Stimulated activated CD4-positive, alpha-beta T cell treated with anti-CD3 and anti-CD28 coated beads, Interleukin-15, amount 100 ng/mL, for 48 hours (primary cell): ENCODE measurements at places on chromosomes 7 and 10.

DNA sequence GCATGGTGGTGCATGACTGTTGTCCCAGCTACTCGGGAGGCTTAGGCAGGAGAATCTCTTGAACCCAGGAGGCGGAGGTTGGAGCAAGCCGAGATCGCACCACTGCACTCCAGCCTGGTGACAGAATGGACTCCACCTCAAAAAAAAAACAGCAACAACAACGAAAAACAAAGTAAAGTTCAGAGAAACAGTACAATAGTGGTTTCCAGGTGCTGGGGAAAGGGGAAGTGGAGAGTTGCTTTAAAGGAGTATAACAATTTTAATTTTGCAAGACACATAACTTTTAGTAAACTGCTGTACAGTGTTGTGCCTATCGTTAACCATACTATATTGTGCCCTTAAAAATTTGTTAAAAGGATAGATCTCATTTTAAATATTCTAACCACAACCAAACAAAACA is 662.7 kb upstream of the POT1 start:
- no peak for DNase-seq

DNA sequence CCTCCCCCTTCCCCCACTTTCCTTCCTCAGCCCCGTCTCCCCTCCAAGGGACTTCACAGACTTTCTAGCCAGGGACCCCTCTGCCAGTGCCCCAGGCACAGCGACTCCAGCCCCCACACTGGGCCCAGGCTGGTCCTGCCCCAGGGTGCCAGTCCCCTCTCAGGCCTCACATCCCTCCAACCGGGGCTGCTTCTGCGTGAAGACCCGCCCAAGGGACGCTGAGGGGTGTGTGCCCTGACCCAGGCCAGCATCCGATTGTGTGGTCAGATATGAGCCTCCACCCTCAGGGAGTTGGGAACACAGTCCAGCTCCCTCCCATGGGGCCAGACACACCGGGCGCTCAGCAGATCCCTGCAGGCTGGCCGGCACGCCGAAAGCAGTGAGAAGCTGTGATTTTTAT is 97.0 kb downstream of the MICALL2 start:
- DNase-seq, result no peak

- DNase-seq, result no peak
These were observed 21.0 kb upstream of the AGMO start for GRCh38 chr7:15582773-15583172.

GRCh38 chr10:71263376-71263775 is 51.0 kb downstream of the UNC5B start:
- no peak for DNase-seq

- DNase-seq, result no peak
These were observed 37.2 kb upstream of the ABCB5 start for GRCh38 chr7:20578257-20578771.

DNA sequence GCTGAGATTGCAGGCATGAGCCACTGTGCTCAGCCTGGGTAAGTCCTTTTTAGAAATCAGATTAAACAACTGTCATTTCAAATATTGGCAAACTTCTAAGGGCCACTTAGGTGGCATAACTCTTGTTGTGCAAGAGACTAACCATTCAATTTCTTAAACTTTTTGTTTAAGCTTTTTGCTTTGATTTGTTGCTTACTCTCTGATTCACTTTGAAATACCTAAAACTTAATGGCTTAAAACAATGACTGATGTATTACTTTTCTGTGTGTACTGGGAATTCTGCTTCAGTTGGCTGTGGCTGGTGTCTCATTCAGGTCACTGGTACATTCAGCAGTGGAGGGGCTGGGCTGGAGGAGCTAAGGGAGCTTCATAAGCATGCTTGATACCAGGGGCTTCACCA is 28.9 kb downstream of the ZNF25 start:
- DNase-seq, result no peak

DNA sequence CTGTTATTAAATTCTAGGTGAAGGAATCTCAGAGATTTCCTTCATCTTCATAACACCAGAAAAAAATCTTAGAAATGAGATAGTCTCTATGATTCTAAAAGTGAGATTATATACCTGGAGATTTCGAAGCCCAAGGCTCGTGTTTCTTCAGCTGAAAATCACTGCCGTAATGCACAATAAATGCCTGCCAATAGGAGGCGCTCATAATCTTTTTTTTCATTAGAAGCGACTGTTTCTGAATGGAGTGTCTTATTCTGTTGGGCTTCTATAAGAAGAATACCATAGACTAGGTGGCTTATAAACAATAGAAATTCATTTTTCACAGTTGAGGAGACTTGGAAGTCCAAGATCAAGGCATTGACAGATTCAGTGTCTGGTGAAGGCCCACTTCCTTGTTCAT is 294.7 kb downstream of the PRKG1 start:
- DNase-seq, result no peak

- no peak for DNase-seq
These were observed 1.0 kb upstream of the ZNF800 start for GRCh38 chr7:127393368-127394058.

GRCh38 chr7:20804345-20804744 is 17.7 kb upstream of the SP8 start:
- no peak for DNase-seq

DNA sequence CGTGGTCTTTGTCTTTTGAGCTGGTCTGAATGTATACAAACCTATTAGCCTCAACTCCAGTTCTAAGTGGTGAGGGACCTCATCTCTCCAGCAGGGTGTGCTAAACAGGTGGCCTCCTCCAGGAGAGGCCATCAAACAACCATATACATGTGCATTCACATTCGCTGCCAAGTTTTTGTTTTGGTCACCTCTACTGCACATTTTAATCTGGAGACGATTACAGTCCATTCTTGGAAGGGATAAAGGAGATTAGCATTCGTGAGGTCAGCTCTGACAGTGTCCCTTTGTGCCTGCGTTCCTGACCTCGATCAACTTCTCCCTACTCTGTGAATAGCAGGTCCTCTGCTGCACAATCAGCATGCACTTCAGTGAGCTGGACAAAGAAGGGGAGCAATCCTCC is 60.8 kb downstream of the RHOBTB1 start:
- no peak for DNase-seq

- no peak for DNase-seq
These were observed 1.1 kb downstream of the JAKMIP3 start for GRCh38 chr10:132066812-132067211.

GRCh38 chr10:50506861-50507573 is 116.7 kb downstream of the SGMS1 start:
- DNase-seq, result no peak

DNA sequence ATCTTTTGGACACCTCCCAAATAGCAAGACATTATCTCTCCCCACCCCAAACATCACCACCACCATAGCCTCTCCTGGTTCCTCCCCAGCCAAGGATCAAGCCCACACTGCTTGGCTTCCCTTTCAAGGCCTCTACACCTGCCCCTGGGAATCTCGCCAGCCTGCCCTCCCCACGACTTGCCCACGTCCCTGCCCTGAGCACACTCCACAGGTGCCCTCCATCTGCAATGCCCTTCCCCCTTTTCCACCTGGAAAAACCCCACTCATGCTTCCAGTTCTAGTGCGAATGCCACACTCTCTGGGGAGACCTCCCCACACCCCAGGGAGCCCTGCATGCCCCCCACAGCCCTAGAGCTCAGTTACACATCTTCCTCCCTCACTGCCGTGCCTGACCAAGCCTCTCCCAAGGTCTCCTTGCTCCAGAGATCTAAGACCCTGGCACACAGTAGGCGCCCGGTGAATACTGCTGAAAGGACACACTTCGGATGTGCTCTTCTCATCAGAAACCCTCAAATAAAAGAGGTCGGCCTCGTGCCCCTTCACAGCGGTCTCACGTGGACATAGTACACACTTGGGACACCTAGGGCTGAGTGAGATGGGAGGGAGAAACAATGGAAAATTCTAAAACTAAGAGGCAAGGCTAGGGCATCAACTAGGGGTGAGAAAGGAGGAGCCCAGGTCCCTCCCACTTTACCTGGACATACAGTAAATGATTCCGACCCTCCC is 91.4 kb downstream of the DLG5 start:
- no peak for DNase-seq

DNA sequence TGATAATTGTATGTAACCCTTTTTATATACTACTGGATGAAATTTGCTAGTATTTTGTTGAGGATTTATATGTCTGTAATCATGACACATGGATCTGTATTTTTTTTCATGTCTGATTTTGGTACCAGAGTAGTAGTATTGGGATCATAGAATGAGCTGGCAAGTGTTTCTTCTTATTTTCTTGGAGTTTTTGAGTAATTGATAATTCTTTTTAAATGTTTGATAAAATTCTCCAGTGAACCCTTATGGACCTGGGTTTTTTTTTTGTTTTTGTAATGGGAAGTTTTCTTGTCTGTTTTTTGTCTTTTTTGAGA is 28.4 kb downstream of the ZNF33A start:
- no peak for DNase-seq

DNA sequence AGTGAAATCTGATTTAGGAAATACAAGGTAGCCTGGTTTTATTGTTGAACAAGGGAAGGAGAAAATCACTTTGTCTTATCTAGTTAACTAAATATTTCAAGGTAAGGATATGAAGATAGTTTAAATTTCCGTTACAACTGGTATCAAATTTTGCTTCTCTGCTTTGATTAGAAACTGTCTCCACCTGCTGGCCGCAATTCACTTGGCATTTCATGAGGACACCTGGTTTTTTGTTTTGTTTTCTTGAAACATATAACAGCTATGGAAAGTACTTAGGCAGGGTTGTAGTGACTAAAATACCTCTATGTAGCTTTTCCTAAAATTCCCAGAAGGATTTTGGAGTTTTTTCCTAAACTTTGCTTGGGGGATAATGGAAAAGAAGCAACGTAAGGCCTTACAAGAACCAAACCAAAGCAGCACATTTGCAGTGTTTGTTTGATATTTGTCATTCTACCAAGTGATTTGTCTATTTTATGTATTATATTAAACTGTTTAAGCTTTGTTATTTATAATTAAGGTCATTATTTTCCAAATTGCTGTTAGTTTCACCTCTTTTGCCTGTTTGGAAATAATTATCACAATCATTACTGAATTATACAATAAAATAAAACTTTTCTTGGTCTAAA is 73.6 kb downstream of the AHCYL2 start:
- peak; percentile 14 for DNase-seq

DNA sequence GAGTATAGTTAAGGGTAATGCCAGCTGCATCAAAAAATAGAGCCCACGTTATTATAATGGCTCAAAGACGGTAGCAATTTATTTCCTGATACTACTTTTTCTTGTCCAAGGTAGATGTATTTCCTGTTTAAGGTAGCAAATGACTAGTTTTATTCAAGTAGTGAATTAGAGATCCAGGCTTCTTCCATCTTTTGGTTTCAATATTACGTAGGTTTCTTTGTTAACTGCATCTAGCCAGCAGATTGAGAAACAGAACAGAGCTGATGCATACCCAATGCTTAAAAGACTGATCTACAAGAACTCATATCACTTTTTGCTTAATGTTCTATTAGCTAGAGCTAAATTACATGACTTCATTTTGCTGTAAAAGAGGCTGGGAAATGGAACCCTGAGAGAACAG is 992.1 kb downstream of the NRG3 start:
- no peak for DNase-seq

DNA sequence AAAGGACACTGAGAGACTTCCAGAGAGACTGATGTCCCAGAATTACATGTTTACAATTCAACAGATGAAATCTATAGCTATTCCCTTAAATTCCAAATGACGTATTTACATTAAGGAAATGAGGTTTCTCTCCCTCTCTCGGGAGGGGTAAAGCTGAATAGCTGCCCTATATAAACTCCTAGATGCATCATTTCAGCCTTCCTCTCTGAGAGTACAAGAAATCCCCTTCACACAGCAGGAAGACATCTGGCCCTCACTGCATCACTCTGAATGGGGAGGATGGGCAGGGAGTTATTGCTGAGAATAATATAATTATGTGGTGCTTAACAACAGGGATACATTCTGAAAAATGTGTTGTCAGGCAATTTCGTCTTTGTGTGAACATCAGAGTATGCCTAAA is 11.0 kb downstream of the POT1 start:
- no peak for DNase-seq

- no peak for DNase-seq
These were observed 48.4 kb downstream of the GATA3 start for GRCh38 chr10:8102708-8103401.

GRCh38 chr10:71371750-71372166 is 25.0 kb upstream of the CDH23 start:
- DNase-seq, result no peak

- DNase-seq, result no peak
These were observed 58.5 kb upstream of the SLC35B4 start for GRCh38 chr7:134375206-134375605.

DNA sequence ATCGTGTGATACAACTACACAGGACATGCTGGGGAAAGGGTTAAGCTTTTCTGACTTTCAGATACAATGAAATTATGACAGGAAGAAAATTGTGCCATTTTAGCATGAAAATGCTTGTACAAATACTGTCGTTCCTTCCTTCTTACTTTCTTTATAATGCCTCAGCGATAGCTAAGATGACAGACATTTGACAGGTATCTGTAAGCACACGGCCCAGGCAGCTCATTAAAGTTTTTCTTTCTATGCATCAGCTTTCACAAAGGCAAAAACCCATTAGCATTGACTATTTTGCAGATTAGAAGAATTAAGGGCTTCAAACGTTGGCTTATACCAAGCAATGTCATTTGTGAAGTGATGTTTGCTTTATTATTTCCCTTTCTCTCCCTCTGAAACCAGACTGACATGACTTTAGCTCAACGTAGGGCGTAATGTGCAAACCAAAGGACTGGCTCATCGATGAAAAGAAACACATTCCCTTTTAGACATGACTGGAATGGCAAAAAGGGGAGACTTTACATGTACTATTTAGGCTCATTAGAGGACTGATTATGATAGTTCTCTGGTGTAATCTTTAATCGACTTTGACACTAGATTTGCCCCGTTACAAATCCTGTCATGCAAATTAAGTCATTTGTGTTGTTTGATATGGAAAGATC is 258.4 kb upstream of the SP8 start:
- DNase-seq, result no peak

DNA sequence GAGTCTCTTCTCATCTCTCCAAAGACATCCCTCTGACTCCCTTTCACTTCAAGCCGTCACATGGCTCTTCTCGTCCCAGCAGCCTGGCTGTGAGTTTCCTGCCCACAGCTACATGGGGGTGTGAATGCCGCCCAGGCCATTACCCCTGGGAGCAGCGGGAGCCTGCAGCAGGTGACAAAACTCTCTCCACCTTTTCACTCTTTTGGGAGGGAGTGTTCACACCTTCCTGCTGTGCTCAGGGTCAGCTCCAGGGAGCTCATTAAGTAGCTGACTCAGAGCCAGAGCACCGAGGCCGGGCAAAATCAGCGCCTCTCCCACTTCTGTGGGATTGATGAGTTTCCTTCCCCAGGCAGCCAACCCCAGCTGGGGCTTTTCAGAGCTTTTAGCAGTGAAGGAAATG is 271.3 kb downstream of the TYW1 start:
- no peak for DNase-seq

- DNase-seq, result no peak
These were observed 1.2 kb upstream of the SGCE start for GRCh38 chr7:94656925-94657731.

DNA sequence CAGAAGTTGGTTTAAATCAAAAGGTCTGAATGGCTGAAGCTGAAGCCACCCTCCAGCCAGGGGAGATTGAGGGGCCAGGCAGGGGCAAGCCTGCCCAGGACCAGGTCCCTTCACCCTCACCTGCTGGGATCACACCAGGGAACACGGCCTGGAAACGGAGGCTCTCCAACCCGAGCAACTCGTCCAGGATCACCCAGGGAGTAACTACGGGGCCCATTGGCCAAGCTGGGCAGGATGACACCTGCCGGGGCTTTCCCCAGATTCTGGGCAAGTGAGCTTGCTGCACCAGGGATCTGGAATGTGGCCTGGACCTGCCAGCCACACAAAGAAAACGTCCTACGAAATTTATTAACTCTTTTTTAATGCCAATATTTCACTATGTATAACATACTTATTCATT is 30.4 kb upstream of the PPP2R2D start:
- no peak for DNase-seq

GRCh38 chr10:51170518-51171245 is 96.4 kb downstream of the PRKG1 start:
- DNase-seq, result no peak
